Stimulated activated CD8-positive, alpha-beta memory T cell treated with anti-CD3 and anti-CD28 coated beads, Interleukin-4, amount 100 ng/mL, for 1 hour (primary cell): ENCODE measurements at places on chromosomes 2 and 18.

DNA sequence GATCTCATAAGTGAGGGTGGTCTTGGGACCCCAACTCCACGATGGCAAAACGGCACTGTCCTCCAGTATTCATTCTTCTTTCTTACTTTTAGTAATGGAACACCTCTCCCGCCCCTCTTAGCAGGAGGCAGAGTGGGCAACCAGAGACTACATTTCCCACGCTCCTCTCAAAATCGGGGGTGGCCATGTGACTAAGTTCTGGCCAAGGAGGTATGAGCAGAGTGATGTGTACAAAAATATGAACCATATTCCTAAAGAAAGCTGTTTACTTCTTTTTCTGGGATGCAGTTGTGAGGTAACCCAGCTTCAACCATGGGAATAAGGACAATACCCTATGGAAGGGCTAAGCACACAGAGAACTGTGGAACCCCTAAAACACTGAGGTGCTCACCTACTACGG lies 12.8 kb downstream of the REV1 start:
- no peak for DNase-seq

DNA sequence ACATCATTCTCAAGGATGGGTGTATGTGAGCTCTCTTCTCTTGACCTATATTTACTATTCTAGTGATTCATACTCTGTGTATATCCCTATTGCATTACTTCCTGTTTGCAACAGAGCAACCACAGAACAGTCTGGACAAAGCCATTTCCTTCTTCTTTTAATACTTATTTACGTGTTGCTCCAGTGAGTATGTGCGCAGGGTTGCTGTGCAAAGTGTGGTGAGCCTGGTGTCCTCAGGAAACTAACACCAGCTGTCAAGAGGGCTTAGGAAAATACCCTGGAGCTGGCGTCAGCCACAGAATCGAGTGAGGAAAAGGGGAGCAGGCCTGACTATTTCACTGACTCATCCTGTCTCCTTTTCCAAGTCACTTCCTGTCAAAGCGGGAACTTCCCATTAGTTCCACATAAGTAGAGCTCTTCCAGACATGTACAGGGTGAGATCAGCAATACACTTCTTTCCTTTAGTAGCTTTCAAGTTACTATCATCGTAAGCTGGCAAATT lies 214.1 kb upstream of the COPS8 start:
- no peak for DNase-seq

DNA sequence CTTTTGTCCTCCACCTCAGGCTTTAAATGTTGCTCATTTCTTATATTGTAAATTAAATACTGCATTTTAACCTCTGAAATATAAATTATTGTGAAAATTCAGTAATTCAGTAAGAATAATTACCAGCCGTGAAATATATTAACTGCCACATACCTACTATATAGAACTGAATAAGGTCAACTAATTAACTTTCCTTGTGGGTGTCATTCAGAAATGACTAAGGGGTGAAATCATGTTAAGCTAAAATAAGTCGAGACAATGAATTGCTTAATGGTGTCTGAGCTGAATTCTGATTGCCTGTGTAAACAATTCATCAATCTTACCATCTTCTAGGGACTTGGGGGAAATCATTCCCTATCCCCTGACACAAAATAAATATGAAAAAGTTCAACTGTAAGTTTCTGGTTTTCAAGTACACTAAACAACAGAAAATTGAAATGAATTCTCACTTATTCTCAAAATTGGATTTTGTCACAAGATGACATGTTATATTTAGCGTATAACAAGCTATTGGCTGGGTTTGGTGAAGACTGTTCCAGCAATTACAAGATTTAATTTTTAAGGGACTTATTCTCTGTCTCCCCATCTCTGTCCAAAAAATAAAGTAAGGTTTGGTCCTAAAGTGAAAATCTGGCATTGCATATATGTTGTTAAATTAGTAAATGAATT lies 255.1 kb downstream of the METTL4 start:
- no peak for DNase-seq

DNA sequence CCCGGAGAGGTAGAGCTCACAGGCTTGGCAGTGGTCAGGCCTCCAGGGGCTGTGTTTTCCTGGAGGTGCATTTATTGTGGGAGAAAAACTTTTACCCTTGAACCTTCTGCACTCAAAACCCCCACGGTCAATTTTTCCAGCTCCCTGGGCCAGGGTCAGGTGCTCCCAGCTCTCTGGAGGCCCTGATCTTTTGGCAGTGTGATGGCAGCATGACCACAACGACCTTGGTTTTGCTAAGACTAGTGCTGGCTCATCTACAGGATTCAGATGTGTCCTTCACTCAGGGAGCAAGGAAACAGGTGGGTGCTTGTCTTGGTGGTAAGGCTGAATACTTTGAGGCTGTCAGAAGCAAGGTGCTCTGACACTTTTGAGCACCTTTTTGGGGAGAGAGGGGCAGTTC lies 92.3 kb downstream of the CCDC93 start:
- no peak for DNase-seq

- DNase-seq = no peak
Observed at GRCh38 chr2:75482398-75482797, 78.3 kb downstream of the EVA1A start.

DNA sequence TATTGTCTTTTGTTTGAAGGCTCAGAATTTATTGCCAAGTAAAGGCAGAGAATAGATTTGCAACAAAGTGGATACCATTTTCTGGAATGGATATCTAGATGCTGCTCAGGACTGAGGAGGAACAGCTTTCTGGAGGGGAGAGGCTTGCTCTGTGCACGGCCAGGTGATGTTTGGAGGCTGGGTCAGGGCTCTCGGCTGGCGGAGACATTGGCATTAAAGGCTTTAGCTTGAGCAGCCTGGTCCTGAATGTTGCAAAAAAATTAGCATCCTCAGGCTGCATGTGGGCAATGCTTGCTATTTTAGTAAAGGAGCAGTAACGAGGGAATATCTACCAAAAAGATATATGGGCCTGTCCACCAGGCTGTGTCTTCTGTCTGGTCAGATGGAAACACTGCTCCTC lies 20.4 kb downstream of the RNF144A start:
- DNase-seq = no peak

DNA sequence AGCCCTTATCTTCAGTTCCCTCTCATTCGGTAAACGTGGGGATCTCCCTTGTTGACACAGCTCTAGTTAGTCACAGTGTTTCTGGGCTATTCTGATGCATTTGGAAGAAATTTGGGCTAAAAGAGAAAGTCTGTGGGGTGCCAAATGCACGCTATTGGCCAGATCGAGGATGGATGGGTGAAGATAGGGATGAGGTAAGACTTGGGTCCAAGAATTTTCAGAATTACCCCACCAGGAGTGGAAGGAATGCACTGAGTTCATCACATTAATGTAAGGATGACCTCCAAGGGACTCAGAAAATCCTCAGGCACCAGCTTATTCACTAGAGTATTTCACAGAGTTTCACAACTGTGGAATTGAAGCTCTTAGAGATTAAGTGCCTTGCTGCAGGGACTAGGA lies 49.3 kb downstream of the NRP2 start:
- DNase-seq = no peak

DNA sequence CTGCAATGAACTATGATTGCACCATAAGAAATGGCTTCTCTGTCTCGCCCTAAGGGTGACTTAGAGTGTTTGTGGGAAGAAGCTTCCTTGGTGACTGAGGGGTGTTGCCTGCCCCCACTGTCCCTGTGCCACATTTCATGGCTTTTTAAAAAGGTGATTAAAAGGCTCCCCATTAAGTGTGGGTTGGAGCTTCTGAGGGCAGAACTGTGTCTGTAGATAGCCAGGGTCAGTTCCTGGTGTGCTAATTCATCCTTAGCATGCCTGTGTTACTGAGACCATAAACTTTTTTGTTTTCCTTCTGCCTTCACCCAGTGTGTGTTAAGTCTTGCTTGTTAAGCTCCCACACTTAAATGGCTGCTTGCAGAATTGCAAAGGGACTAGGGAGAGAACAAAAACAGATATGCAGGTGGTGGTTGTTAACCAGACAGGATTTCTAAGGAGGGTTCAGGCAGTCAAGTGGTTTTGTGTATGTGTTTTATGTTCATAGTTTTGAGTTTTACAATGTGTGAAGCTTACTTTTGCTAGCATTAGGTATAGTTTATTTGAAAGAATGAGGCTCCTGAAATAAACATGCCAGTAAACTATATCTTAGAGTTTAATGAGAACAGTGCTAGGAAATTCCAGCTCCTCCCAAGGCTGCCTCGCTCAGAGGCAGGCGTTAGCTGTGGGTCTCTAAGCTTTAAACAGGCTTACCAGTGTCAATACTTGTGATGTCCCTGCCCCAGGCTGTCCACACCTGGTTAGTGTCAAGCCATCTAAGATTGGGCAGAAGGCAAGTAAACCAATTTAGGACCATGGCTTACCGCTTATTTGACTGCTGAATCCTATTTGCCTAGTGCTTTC lies 14.5 kb downstream of the CERS6 start:
- no peak for DNase-seq
